ENCODE measurements at places on chromosomes 5 and 9. TPM values are rescaled to one million over a fixed set of nuclear protein-coding genes. Genes with fewer than 3 reads are reported as not detected.

GRCh38 chr5:102554728-102555127 is 55.9 kb upstream of the SLCO6A1 start:
- H3K4me3 ChIP-seq, result no peak overlapping the region
- no peak overlapping the region for H3K27ac ChIP-seq
- H3K4me1 ChIP-seq, result no peaks in the 10 kb centered on the region
- no peak for DNase-seq
- H3K36me3 ChIP-seq, result no peaks in the 10 kb centered on the region
- peaks cover 3% of the 10 kb centered on the region for H3K27me3 ChIP-seq

DNA sequence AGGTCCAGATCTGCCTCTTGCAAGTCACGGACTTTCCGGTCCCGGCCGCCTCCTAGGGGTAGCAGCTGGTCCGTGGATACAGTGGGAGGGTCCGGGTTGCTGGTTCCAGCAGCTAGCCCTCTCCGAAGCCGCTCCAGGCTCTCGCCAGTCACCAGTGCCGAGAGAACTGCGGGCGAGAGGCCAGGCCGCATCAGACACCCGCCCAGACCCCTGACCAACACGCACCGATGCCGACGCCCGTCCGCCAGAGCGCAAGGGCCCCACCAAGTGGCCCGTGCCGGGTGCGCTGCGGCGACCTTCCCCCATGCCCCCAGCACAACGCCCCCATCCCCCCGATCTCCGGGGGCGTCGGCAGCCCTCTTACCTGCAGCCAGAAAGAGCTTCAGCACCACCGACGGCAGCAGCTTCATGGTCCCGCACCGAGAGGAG is 470 bp downstream of the HBEGF start:
- H3K27ac ChIP-seq, result no peak overlapping the region
- peaks cover 19% of the 10 kb centered on the region for H3K36me3 ChIP-seq

DNA sequence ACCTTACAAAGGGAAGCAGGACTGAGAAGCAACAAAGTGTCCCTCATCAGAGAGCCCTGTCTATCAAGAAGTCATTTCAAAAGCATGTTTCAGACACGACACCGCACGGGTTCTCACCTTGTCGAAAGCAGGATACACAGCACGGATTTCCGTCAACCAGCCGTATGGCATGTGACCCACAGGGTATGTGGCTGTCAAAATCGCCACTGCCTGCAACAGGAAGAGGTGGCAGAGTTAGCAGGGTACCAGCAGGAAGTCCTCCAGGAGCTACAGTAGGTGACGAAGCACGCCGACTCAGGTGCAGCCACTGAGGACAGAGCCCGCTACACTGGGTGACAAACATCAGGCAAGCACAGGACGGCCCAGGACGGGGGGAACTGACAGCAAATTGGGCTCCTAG is 81.2 kb downstream of the OTULIN start:
- H3K4me1 ChIP-seq, result no peaks in the 10 kb centered on the region
- H3K27ac ChIP-seq, result no peak overlapping the region
- no peaks in the 10 kb centered on the region for H3K27me3 ChIP-seq
- peak; percentile 17 for DNase-seq

DNA sequence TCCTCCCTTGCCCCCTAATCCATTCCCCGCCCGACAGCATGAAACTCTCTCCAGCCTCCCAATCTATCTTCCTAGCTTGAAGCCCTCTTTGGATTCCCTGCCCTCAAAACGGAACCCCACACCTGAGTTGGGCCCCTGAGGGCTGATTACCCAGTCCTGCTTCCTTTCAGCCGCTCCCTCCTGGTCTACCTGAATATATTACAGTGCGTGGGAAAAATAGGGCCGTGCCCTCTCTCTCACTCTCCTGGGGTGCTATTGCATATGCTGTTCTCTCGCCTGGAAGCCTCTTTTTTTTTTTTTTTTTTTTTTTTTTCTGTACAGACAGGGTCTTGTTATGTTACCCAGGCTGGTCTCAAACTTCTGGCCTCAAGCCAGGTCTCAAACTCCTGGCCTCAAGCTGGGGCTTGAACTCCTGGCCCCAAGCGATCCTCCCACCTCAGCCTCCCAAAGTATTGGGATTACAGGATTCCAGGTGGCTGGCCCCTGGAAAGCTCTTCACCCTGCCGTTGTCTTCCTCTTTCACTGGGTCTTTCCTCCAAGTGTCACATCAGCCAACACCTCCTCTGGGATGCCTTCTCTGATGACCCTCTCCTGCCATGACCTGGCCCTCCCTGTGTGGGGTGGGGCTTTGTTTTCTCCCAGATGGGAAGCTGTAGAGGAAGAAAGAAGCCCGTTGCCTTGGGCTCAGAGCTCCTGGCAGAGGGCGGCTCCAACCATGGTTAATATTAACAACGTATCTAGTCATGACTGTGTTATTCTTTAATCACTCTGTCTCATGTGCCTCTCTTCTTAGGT is 8.2 kb downstream of the DNM1 start:
- no peaks in the 10 kb centered on the region for H3K36me3 ChIP-seq
- DNase-seq, result no peak
- no peaks in the 10 kb centered on the region for H3K4me1 ChIP-seq
- no peak overlapping the region for H3K27ac ChIP-seq
- H3K4me3 ChIP-seq, result no peak overlapping the region

GRCh38 chr9:135484460-135485277 is 5.1 kb downstream of the PPP1R26 start:
- H3K27ac ChIP-seq, result no peak overlapping the region
- no peak for DNase-seq
- H3K4me1 ChIP-seq, result peaks cover 6% of the 10 kb centered on the region
- no peak overlapping the region for H3K4me3 ChIP-seq

PCAT7 gene
- total RNA-seq, result not detected

PCA3 gene
- total RNA-seq, result not detected

- no peak overlapping the region for H3K4me3 ChIP-seq
- no peak for DNase-seq
- H3K4me1 ChIP-seq, result no peaks in the 10 kb centered on the region
- no peak overlapping the region for H3K27ac ChIP-seq
These were observed 236.1 kb downstream of the ARRDC3 start for GRCh38 chr5:91146905-91147600.

DNA sequence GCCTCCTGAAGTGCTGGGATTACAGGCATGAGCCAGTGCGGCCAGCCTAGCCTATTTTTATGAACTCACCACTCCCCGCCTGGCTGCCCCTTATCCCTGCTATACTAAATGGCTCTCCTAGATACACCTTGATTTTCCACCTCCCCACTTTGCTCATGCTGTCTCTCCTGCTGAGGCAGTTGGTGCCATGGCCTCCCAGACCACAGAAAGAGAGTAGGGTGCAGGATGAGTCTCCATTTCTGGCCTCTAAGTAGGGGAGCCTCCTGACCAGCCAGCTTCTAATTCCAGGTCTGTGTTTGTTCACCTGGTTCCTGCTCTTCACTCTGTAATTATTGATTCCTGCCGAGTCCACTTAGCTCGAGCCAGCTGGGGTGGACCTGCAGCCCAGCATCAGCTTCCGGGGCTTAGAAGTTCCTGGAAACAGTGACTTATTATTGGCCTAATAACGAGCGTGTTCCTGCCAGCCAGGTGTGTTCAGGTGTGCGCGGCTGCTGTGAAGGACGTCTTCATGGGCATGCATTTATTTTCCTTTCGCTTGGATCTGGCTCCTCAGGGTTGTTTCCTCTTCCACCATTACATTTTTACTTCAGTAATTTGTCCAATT is 34.0 kb downstream of the ZNF618 start:
- no peak for DNase-seq
- H3K4me3 ChIP-seq, result no peak overlapping the region
- H3K27me3 ChIP-seq, result no peaks in the 10 kb centered on the region
- H3K4me1 ChIP-seq, result no peaks in the 10 kb centered on the region

GRCh38 chr5:32369542-32370155 is 56.9 kb upstream of the MTMR12 start:
- H3K36me3 ChIP-seq, result peaks cover 37% of the 10 kb centered on the region
- no peak overlapping the region for H3K4me3 ChIP-seq
- no peak for DNase-seq
- no peak overlapping the region for H3K27ac ChIP-seq
- no peaks in the 10 kb centered on the region for H3K27me3 ChIP-seq

DNA sequence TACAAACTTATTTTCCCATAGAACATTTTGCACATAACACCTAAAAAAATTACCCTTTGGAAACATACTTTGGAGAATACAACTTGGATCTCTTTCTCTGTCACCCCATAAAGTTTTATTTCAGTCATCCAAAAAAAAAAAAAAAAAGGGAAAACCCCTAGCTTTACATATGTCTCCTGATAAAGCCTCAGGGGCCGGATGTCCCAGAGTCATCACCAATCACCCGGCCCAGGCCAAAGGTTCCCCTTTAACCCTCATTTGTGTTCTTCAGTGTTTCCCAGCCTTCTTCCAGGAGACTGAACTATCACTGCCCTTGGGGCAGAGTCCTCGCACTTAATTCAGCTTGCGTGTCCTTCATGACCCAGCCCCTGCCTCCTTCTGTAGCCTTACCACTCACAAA is 28.8 kb downstream of the ANXA6 start:
- peak overlapping the region; percentile 74 for H3K27ac ChIP-seq
- H3K4me3 ChIP-seq, result no peak overlapping the region
- no peaks in the 10 kb centered on the region for H3K27me3 ChIP-seq
- peaks cover 84% of the 10 kb centered on the region for H3K4me1 ChIP-seq

DNA sequence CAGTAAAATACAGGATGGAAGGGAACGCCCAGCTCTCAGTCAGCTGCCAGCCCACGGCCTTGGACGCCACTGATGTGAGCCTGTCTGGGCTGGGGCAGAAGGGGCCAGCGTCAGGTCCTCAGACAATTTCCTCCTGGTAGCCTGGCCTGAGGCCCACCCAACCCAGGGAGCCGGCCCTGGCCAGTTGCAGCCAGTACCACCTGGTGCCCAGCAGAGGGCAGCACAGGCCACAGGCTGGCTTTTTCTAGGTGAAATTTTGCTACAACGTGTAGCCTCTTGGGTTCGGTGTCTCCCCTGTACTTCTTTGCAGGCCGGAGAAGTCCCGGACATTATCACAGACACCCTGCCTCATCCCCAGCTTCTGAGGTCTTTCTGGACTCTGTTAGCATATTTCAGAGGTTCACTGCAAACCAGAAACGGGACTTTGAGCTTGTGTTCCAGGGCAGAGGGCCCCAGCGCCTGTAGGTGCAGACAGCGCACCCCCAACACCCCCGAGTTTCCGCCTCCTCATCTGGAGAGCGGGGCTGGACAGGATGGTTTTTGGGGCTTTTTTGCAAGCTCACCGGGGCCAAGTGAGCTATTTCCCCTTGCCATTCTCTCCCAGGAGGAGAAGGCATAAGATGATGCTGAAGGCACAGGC is 45.9 kb upstream of the KCNMB1 start:
- peaks cover 3% of the 10 kb centered on the region for H3K27me3 ChIP-seq
- peak; percentile 74 for DNase-seq
- H3K4me3 ChIP-seq, result no peak overlapping the region

QRFP gene
- not detected for total RNA-seq

- H3K27me3 ChIP-seq, result peaks cover 19% of the 10 kb centered on the region
- H3K27ac ChIP-seq, result no peak overlapping the region
- no peak for DNase-seq
- no peaks in the 10 kb centered on the region for H3K36me3 ChIP-seq
- no peak overlapping the region for H3K4me3 ChIP-seq
These were observed 394.5 kb downstream of the ARHGEF28 start for GRCh38 chr5:74020503-74020902.

STK32A gene
- not detected for total RNA-seq

PCDHAC2 gene
- not detected for total RNA-seq

DNA sequence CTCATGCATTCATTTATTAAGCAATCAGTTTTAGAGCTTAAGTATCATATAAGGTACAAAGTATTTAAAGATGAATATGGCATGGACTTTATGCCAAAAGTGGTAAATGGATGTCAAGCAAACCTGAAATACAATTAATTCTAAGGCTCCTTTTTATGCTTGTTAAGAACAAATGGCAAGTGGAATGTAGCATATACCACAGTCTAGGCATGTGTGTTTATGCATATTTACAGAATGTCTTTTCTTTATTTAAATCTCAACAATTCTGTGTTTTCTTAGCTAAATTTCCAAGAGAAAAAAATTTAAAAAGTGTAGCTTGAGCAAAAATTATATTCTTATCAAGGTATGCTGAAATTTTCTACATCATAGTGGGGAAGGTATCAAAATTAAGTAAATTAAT is 39.8 kb downstream of the MPDZ start:
- no peak overlapping the region for H3K4me3 ChIP-seq
- H3K27ac ChIP-seq, result no peak overlapping the region
- H3K27me3 ChIP-seq, result no peaks in the 10 kb centered on the region
- H3K36me3 ChIP-seq, result no peaks in the 10 kb centered on the region
- DNase-seq, result no peak

GRCh38 chr9:32954642-32955041 is 46.8 kb downstream of the APTX start:
- H3K4me1 ChIP-seq, result no peaks in the 10 kb centered on the region
- H3K36me3 ChIP-seq, result peaks cover 19% of the 10 kb centered on the region
- no peak for DNase-seq
- no peaks in the 10 kb centered on the region for H3K27me3 ChIP-seq
- H3K27ac ChIP-seq, result no peak overlapping the region

DNA sequence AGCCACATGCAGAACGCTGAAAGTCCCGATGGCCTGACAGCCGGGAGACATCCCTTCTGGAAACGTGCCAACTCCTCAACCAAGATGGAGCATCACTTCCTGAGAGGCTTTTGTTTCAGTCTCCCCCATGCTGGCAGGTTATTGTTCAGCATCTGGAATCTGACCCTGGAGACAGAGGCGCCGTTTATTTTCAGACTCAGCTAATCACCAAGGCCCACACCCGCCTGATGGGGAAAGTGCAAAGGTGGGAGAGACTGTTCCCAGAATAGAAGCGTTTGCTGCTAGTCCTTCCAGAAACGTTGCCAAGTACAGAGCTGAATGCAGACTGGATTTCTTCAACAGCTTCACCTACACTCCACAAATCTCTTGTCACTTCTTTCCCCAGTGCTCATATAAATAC is 41.8 kb upstream of the S1PR3 start:
- H3K27ac ChIP-seq, result no peak overlapping the region
- peaks cover 17% of the 10 kb centered on the region for H3K4me1 ChIP-seq
- no peaks in the 10 kb centered on the region for H3K36me3 ChIP-seq
- H3K27me3 ChIP-seq, result peaks cover 26% of the 10 kb centered on the region
